Fibroblast of lung (primary cell): ENCODE measurements at places on chromosomes 13 and 19.

GRCh38 chr19:54206831-54207177 lies 6.1 kb downstream of the RPS9 start:
- no peak for DNase-seq

GRCh38 chr19:57248646-57249045 lies 8.2 kb downstream of the ZNF805 start:
- no peak for DNase-seq

DNA sequence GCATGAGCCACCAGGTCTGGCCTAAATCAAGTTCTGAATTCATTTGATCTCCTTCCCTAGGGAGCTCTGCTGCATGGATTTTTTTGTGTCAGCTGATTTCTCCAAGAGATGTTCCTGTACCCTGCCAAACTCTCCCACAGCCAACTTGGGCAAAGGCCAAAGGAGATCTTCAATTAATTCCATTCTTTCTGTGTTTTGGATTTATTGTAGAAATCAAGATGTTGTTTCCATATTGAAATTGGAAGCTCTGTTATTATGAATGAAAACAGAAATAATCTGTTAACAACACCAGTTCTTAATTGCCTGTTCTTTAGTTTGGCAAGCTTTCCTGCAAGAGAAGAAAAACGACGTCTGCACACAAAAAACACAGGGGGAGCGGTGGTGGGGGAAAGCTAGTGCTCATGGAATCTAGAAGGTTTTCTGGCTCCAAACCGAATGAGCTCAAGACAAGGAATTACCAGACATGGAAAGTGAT lies 86.5 kb upstream of the ABCC4 start:
- peak; percentile 25 for DNase-seq

GRCh38 chr13:61095885-61096284 lies 319.8 kb downstream of the PCDH20 start:
- no peak for DNase-seq

- DNase-seq = no peak
These were observed 10.0 kb upstream of the ATP12A start for GRCh38 chr13:24670174-24670573.

- DNase-seq = no peak
These were observed 48.4 kb upstream of the MEDAG start for GRCh38 chr13:30857636-30858035.

DNA sequence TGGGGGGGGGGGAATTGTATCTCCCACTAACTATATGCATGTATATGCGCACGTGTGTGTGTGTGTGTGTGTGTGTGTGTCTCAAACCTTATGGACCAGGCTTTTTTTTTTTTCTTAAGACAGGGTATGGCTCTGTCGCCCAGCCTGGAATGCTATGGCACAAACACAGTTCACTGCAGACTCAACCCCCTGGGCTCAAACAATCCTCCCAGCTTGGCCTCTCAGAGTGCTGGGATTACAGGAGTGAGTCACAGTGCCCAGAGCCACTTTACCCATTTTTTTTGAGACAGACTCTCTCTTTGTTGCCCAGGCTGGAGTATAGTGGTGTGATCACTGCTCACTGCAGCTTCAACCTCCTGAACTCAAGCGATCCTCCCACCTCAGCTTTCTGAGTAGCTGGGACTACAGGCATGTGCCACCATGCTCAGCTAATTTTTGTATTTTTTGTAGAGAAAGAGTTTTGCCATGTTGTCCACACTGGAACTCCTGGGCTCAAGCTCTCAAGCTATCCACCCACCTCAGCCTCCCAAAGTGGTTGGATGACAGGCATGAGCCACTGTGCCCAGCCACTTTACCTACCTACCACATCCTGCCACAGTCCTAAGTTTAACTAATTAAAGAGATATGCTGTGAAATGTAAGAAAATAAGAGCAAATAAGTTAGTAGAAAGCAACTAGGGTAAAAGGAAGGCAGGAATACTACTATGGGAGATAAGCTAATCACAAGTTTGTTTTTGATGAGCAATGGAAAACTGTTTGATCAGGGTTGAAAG lies 2.4 kb downstream of the ZMYM5 start:
- DNase-seq = peak; percentile 69

- peak; percentile 43 for DNase-seq
These were observed at the start of gene PNMA8B for GRCh38 chr19:46495786-46496099. TSS of gene PNMA8B (minus strand) at chr19:46495867. CDS start at chr19:46495465, 402 bp downstream.

- no peak for DNase-seq
These were observed 28.5 kb upstream of the PARP4 start for GRCh38 chr13:24541127-24541475.

GRCh38 chr19:39082745-39083598 lies 1.2 kb upstream of the ACP7 start:
- no peak for DNase-seq
